Activated T-cell treated with anti-CD3 and anti-CD28 coated beads, Interleukin-2, amount 50 U/mL, for 72 hours (primary cell): ENCODE measurements at places on chromosomes 7 and 10. TPM values are rescaled to one million over a fixed set of nuclear protein-coding genes. Genes with fewer than 3 reads are reported as not detected.

MRC1 gene
- 0.05 TPM for total RNA-seq

TACR2 gene
- not detected for total RNA-seq

ECHDC3 gene
- total RNA-seq: 4.3 TPM

DNA sequence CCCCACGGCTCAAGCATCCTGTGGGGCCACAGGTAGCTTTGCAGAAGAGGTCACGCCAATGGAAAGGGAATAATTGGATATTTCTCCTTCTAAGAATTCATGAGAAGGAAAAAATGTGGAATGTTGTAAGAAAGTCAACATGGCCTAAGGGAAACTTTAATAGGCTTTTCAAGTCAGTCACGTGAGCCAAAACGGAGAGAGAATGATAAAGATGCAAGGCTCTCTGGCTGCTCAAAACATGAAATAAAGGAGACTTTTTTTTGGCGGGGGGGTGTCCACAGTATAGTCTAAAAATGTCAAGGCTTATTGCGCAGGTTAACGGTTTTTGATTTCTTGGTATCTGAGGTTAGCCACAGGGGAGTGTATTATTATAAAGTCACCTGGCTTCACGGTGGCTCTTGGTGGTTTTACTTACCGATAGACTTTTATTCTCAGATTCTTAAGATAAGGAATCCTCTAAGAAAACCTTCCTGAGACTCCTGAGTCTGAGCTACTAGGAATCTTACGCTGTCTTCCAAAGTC lies 148.1 kb downstream of the ARHGAP21 start:
- H3K36me3 ChIP-seq: no peaks in the 10 kb centered on the region
- H3K27me3 ChIP-seq: peaks cover 23% of the 10 kb centered on the region
- no peak overlapping the region for H3K27ac ChIP-seq
- no peak for DNase-seq

- H3K36me3 ChIP-seq: no peaks in the 10 kb centered on the region
- DNase-seq: no peak
- no peaks in the 10 kb centered on the region for H3K4me1 ChIP-seq
- no peak overlapping the region for H3K4me3 ChIP-seq
- no peaks in the 10 kb centered on the region for H3K27me3 ChIP-seq
- no peak overlapping the region for H3K27ac ChIP-seq
Measured at GRCh38 chr7:110050785-110051184, 1040.1 kb upstream of the LRRN3 start.

- peaks cover 2% of the 10 kb centered on the region for H3K36me3 ChIP-seq
- no peak for DNase-seq
- H3K27ac ChIP-seq: no peak overlapping the region
- H3K4me1 ChIP-seq: peaks cover 54% of the 10 kb centered on the region
- peak overlapping the region; percentile 17 for H3K4me3 ChIP-seq
Measured at GRCh38 chr7:2734751-2735571, 47.0 kb downstream of the AMZ1 start.

DNA sequence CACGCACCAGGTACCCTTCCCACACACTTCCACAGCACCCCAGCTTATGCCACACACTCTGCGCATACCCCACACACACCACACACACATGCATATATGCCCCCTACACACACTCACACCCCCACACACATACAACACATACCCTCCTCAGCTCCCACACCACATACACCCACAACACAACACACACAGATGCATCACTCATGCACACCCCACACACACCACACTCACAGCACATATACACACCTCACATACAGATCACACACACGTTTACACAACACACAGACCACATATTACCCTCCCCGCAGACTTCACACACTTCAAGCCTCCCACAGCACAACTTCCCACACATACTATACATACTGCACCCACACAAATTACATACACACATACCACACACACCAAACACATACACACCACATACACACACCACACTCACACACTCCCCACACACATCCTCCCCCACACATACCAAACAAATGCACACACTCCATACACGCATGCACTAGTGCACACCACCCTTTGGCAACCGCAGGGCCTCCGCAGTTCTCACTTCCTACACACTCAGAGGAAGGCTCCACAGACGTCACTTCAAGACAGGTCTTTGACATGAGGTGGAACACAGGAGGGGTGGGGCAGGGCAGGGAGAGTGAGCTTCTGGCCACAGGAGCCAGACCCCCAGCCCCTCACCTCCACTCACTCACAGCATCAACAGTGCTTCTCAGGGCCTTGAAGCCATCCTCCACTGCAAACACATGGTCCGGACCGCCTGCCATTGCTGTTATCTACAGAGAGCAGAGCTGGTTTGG lies 18.5 kb upstream of the ANTXRL start:
- H3K4me1 ChIP-seq: peaks cover 28% of the 10 kb centered on the region
- no peak overlapping the region for H3K4me3 ChIP-seq
- H3K36me3 ChIP-seq: no peaks in the 10 kb centered on the region
- no peak overlapping the region for H3K27ac ChIP-seq

GRCh38 chr7:104550362-104550761 lies 222.0 kb downstream of the LHFPL3 start:
- H3K27me3 ChIP-seq: no peaks in the 10 kb centered on the region
- no peak for DNase-seq
- no peak overlapping the region for H3K27ac ChIP-seq
- no peak overlapping the region for H3K4me3 ChIP-seq

GRCh38 chr10:8049045-8049864 lies 5.2 kb upstream of the GATA3 start:
- H3K4me3 ChIP-seq: peak overlapping the region; percentile 86
- H3K36me3 ChIP-seq: no peaks in the 10 kb centered on the region
- no peak for DNase-seq

DNA sequence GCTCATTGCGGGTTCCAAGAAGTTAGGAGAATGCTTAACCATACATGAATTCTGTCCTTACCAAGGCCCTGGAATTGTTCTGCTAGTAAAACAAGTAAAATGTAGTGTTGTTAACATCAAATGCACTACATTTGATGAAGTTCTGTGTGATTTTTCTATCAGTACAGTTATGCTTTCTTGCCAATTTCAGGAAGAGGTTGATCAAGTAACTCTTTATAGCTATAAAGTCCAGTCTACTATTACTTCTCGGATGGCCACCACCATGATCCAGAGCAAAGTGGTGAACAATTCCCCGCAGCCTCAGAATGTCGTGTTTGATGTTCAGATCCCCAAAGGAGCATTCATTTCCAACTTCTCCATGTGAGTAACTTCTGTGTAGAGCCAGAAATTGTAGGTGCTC lies 5.7 kb downstream of the ITIH2 start:
- no peaks in the 10 kb centered on the region for H3K36me3 ChIP-seq
- H3K4me1 ChIP-seq: peaks cover 5% of the 10 kb centered on the region
- no peak for DNase-seq
- H3K27ac ChIP-seq: no peak overlapping the region
- no peak overlapping the region for H3K4me3 ChIP-seq
- H3K27me3 ChIP-seq: peaks cover 31% of the 10 kb centered on the region

GRCh38 chr7:50209461-50210135 lies 94.9 kb upstream of the IKZF1 start:
- H3K4me3 ChIP-seq: peak overlapping the region; percentile 62
- peak overlapping the region; percentile 98 for H3K27ac ChIP-seq
- H3K36me3 ChIP-seq: no peaks in the 10 kb centered on the region
- peaks cover 100% of the 10 kb centered on the region for H3K4me1 ChIP-seq
- peak; percentile 53 for DNase-seq
- H3K27me3 ChIP-seq: no peaks in the 10 kb centered on the region

DNA sequence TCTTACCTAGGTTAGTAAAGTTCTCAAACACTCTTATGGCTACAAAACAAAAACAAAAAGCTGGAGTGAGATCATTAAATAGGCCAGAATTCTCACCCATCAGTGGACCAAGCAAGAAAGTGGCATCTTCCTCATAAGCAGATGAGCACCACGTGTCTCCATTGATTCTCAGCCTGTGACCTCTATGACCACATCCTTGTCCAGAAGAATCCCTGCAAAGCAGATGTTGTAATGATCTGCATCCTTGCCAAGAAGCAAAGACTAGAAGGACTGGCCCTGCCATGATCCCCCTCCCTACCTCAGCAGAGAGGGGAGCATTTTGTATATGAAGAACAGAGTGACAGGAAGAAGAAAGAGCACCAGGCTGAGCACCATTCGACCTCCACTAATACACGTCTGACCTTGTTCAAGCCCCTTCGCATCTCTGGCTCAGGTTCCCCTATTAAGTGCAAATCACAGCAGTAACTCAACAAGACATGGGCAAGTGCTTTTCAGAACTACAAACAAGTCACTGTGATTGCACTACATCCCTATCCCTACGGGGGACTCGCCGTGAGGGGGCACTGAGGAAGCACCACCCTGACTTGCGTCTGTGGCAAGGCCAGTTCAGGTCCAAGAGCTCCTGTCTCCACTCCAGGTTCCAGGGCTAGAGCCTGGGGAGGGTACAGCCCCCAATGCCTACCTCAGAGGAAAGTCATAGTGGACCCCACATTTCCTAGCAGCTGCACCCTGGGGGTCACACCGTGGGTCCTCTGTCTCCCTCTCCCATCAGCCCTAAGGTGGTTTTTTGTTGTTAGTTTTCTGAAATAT lies 22.2 kb upstream of the RASSF4 start:
- H3K27ac ChIP-seq: no peak overlapping the region
- H3K4me1 ChIP-seq: peaks cover 6% of the 10 kb centered on the region
- no peaks in the 10 kb centered on the region for H3K27me3 ChIP-seq
- no peak for DNase-seq
- no peaks in the 10 kb centered on the region for H3K36me3 ChIP-seq
- no peak overlapping the region for H3K4me3 ChIP-seq

GRCh38 chr7:128827971-128828711 lies 2.1 kb upstream of the FLNC start:
- H3K4me1 ChIP-seq: peaks cover 13% of the 10 kb centered on the region
- no peak for DNase-seq
- H3K27me3 ChIP-seq: peaks cover 39% of the 10 kb centered on the region
